GM23338 (cell line): ENCODE measurements at places on chromosomes 7 and 10. TPM values are rescaled to one million over a fixed set of nuclear protein-coding genes. Genes with fewer than 3 reads are reported as not detected.

GRCh38 chr7:1267016-1267900 is 34.6 kb downstream of the UNCX start:
- H3K4me3 ChIP-seq: no peak overlapping the region
- DNase-seq: no peak
- no peaks in the 10 kb centered on the region for H3K36me3 ChIP-seq
- H3K4me1 ChIP-seq: no peaks in the 10 kb centered on the region
- no peaks in the 10 kb centered on the region for H3K27me3 ChIP-seq

GRCh38 chr7:69276011-69276729 is 322.1 kb upstream of the AUTS2 start:
- H3K27me3 ChIP-seq: no peaks in the 10 kb centered on the region
- H3K27ac ChIP-seq: no peak overlapping the region
- H3K4me3 ChIP-seq: no peak overlapping the region

FAM20C gene
- 7.6 and 8.0 TPM in 2 replicates for polyA plus RNA-seq

DNA sequence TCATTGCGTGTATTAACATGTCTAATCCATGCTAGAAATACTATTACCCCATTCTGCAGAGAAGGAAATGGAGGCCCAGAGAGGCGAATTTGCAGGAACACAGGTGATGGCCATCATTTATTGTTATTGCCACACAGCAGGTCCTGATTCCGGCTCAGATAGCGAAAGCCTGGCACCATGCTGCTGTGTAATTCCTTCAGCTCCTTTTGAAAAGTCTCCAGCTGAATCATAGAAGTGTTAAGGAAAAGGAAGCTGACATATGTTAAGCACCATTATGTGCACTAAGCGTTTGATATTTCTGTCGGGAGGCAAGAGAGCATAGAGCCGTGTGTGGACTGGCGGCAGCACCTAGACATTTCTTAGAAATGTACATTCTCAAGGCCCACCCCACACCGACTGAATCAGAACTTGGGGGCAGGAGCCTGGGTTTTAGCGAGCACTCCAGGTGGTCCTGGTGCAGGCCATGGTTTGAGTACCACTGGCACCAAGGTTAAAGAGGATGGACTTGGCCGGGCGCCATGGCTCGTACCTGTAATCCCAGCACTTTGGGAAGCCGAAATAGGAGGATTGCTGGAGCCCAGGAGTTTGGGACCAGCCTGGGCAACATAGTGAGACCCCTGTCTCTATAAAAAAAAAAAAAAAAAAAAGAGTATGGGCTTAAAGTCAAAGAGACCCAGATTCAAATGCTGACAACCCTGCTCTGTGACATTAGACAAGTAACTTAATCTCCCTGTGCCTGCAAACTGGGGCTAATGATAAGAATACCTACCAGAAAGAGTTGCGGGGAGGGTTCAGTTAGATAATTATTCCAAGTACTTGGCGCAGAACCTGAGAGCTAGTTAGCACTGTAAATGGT is 52.2 kb downstream of the UNC5B start:
- no peak for DNase-seq
- H3K36me3 ChIP-seq: no peaks in the 10 kb centered on the region

DNA sequence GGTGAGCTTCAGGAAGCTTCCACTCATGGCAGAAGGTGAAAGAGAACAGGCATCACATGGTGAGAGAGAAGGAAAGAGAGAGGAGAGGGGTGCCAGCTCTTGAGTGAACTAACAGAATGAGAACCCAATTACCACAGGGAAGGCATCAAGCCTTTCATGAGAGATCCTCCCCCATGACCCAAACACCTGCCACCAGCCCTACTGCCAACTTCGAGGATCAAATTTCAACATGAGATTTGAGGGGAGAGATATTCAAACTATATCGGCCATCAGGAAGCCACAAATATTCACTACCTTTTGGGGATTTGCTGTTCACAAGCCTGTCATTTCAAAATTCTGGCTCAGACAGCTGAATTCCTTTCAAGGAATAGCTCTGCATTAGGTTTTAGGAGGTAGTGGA is 39.9 kb upstream of the SMNDC1 start:
- H3K27ac ChIP-seq: no peak overlapping the region
- peaks cover 10% of the 10 kb centered on the region for H3K4me1 ChIP-seq
- H3K36me3 ChIP-seq: no peaks in the 10 kb centered on the region
- H3K4me3 ChIP-seq: no peak overlapping the region
- no peaks in the 10 kb centered on the region for H3K27me3 ChIP-seq

NT5C3A gene
- 42.8 and 45.8 TPM in 2 replicates for polyA plus RNA-seq

CTTNBP2 gene
- 30.7 and 31.7 TPM in 2 replicates for polyA plus RNA-seq

DNA sequence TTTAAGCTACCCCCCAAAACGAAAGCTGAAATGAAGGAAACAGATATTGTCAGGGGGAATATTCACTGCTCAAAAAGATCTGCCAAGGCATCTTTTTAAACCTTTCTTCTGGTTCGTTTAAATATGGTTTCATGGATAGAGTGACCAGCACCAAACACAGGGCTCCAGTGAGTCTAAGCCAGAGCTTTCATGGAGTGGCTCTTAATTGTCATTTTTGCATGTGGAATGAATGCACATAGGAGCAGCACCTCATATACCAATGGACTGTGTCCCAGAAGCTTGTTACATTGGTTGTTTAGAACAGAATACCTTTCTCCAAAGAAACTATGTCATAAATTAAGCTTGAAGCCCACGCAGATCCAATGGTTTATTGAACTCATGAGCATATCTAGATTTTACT is 17.3 kb downstream of the MKX start:
- no peak for DNase-seq
- no peaks in the 10 kb centered on the region for H3K36me3 ChIP-seq
- H3K4me3 ChIP-seq: no peak overlapping the region
- H3K27ac ChIP-seq: no peak overlapping the region

FAM241B gene
- 28.3 and 30.6 TPM in 2 replicates for polyA plus RNA-seq

PLCE1 gene
- 0.49 and 0.58 TPM in 2 replicates for polyA plus RNA-seq

GRCh38 chr10:101695404-101695890 is 477 bp upstream of the FBXW4 start:
- H3K36me3 ChIP-seq: no peaks in the 10 kb centered on the region
- DNase-seq: no peak
- peaks cover 18% of the 10 kb centered on the region; the same call in 1 of the 2 replicates for H3K4me1 ChIP-seq
- no peak overlapping the region for H3K27ac ChIP-seq
- H3K4me3 ChIP-seq: peak overlapping the region; percentile 82
- H3K27me3 ChIP-seq: no peaks in the 10 kb centered on the region

- no peak overlapping the region for H3K4me3 ChIP-seq
- H3K27me3 ChIP-seq: no peaks in the 10 kb centered on the region
- no peak overlapping the region for H3K27ac ChIP-seq
- H3K36me3 ChIP-seq: no peaks in the 10 kb centered on the region
- DNase-seq: peak; percentile 79
Observed at GRCh38 chr10:131083915-131084790, 227.4 kb downstream of the TCERG1L start.

- H3K27me3 ChIP-seq: no peaks in the 10 kb centered on the region
- H3K4me3 ChIP-seq: no peak overlapping the region
- no peaks in the 10 kb centered on the region for H3K36me3 ChIP-seq
- H3K27ac ChIP-seq: no peak overlapping the region
- DNase-seq: no peak
Observed at GRCh38 chr10:127921075-127921752, 14.3 kb downstream of the PTPRE start.

GRCh38 chr10:117240621-117241529 is at the start of gene SLC18A2:
TSS of gene SLC18A2 (plus strand) at chr10:117241114. CDS start at chr10:117241694, 580 bp downstream.
- peak within 1 kb of the TSS; percentile 77 for H3K4me3 ChIP-seq
- no peak within 1 kb of the TSS for H3K27ac ChIP-seq
- peak; percentile 78 for DNase-seq
- no peaks in the 10 kb centered on the region for H3K36me3 ChIP-seq
- 0 out of 2 replicates have a peak, but pooled peaks cover 6% of the 10 kb centered on the region for H3K4me1 ChIP-seq

PDE1C gene
- not detected in 2 replicates for polyA plus RNA-seq

DNA sequence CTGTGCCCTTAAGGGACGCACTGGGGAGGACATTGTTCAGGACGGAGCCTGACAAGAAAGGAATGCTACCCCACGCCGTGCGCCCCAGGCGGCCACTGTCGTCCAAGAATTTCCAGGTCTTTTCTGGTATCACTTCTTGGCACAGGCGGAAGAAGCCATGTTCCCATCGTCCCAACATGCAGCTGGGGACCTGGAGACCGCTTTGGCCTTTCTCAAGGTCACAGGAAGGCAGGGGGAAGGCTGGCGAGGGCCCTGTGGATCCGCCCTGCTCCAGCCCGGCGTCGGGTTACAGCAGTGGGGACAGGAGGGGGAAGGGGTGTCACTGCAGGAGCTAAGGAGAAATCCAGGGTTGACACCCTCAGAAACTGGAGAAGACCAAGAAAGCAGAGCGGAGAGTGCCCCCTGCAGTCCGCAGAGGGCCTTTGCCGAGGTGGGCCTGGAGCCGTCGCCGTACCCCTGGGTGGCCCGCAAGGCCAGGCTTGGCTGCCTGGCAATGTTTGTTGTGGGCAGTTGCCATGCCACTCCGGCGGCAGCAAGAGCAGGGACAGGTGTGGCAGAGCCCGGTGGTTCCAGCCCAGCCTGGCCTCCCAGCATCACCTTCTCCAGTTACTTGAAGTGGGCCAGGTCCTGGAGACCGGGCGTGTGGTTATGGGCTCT is 104.1 kb downstream of the LHPP start:
- H3K4me3 ChIP-seq: no peak overlapping the region
- H3K27me3 ChIP-seq: no peaks in the 10 kb centered on the region
- H3K36me3 ChIP-seq: no peaks in the 10 kb centered on the region
- H3K27ac ChIP-seq: 0 out of 2 replicates have a peak overlapping the region, but pooled peaks have one; percentile 32
- peak; percentile 89 for DNase-seq

- no peak for DNase-seq
- H3K36me3 ChIP-seq: peaks cover 10% of the 10 kb centered on the region
- H3K4me3 ChIP-seq: no peak overlapping the region
- no peaks in the 10 kb centered on the region for H3K27me3 ChIP-seq
Observed at GRCh38 chr7:64993901-64994300, 3.1 kb upstream of the ZNF117 start.
